ENCODE measurements at places on chromosomes 6 and 20.

GRCh38 chr6:35786810-35787209 lies 6.0 kb downstream of the CLPSL1 start:
- no peak for DNase-seq

DNA sequence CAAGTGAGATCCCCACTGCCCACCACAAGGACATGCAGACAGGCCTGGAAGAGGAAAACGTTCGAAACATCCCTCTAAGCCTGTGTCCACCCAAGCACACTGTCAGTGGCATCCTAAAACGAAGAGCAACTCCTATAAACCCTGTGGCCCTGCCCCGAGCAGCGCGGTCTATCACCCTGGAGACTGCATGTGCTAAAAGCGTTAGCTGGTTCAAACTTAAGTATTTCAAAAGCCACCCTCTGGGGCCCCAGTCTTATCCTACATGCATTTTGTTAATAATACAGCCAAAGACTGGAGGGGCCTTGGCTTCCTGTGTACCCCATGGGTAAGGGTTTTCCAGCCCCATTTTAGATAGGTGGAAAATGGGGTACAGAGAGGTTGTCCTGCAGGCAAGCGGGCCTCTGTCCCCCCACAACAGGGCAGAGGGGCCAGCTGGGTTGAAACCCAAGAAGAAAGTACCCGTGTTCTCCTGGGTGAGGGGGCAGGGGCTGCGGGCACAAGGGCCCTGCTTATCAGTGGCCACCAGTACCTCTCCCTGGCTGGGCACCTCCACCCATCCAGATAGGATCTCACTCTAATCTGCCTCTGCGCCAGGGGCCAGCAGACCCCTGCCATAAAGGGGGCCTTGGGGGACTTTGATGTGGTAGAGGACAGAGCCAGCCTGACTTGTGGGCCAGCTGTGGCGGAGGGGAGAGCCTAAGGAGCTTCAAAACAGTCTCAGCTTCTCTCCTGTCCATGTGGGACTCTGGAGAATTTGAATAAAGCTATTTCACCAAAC lies 28.3 kb downstream of the PREX1 start:
- DNase-seq = no peak

DNA sequence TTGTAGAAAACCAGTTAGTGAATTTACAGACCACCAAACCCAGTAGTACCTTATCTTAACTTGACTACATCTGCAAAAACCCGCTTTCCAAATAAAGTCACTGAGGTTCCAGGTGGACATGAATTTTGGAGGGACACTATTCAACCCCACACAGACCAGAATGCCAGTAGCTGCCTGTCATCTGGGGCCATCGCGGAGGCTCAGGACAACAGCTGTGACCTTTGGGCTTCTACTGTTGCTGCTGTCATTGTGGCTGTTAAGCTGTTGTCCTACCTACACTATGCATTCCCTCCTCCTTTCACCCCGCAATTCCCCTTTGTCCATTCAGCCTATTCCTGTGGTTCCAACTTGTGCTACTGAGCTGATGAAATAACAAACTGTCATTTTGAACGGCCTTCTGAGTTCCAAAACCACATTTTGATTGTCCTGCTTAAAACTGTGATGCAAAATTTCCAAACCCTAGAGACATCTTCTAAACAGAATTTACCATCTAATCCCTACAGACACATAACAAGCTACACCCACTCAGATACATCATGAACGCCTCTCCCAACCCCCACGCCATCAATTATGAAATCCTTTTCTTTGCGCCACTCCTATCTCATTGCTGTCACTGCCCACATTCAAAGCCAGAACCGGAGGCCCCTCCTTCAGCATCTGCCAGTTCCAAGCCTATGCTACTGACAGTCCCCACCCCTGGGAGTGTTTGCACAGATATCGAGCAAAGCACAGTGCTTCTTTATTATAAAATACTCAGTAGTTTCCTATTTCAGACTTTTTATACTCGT lies 125.0 kb downstream of the C6orf118 start:
- DNase-seq = no peak

DNA sequence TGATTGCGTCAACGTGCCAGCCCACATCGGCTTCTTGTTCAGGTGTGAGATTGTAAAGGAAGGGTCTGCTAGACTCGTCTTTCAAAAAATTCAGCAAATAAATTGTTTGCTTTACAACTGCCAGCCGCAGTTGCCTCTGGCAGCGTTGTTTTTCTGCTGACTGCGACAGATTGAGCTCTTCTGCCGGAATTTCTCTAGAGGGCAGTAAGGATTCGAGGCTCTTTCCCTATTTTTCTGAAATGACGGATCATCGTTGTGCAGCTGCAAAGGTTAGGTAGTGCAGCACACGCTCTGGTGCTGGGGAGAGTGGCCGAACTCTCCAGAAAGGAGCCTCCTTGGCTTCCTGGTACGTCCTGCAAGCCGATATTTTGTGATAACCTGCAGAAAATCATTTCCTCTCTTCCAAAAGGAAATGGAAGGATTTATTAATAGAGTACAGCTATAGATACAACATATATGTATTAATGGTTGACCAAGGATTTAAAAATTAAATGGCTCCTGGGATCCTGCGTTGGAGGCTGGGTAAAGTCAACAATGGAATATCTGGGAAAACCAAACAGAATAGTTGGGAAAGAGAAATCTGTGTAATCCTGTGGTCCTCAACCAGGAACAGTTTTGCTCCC lies 121.9 kb upstream of the ZFP64 start:
- no peak for DNase-seq

DNA sequence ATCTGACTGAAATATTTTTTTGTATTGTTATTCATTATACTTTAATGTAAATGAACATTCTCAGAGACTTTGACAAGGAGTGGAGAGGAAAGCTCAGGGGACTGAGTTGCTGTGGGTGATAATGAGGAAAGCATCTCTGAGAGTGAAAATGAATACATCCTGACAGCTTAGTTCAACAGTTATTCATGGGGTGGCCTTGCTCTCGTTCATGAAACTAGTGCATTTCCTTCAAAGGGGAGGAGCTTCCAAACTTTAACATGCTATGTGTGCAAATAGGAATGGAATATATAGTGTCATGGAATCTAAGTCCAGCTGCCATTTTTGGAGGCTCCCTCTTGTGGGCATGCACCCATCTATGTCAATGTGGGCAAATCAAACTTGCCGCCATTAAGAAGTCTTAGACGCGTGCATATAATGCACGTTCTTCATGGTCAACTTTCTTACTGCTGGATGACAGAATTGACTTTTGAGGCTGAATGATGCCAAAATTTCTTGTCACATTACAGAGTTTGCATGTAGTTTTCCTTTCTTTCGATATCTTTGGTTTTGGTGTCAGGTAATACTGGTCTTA lies 124.3 kb upstream of the TMEM170B start:
- no peak for DNase-seq

DNA sequence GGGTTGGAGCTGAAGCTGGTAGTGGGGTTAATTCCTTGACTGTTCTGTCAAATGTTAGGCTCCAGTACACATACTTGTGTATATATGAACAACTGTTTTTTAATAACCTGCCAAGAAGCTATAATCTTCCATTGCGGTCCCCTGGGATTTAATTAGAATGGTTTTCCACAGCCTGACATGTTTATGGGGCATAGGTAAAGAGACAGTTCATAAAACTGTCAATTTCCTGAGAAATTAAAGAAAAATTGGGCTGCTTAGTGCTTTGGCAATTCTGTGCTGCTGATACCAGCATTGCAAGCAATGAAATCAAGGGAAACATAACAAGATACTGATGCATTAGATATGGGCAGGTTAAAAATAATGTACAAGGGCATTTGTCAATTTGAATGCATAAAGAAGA lies 314.1 kb upstream of the SLC35B3 start:
- no peak for DNase-seq

DNA sequence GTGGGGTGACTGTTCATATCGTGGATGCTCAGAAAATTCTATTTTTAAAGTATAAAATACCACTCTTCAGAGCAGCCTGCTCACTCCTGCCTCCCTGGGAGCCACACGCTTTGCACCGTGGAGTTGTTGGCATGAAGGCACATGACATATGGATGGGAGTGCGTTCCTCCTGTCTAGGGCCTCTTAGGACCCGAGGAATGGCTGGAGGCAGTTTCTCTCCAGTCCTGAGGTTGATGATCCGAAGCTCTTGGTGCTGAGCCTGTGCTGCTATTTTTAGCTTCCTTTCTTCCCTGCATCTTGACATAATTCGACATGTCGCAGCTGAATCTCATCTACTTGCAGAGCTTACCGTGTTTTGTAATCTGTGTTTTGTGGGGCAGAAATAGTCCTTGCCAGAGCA lies 73.9 kb downstream of the PHACTR3 start:
- no peak for DNase-seq
